ENCODE measurements at places on chromosomes 2 and 18.
A peak's percentile ranks its signal among the peaks of the same experiment; 100 is the strongest.

DNA sequence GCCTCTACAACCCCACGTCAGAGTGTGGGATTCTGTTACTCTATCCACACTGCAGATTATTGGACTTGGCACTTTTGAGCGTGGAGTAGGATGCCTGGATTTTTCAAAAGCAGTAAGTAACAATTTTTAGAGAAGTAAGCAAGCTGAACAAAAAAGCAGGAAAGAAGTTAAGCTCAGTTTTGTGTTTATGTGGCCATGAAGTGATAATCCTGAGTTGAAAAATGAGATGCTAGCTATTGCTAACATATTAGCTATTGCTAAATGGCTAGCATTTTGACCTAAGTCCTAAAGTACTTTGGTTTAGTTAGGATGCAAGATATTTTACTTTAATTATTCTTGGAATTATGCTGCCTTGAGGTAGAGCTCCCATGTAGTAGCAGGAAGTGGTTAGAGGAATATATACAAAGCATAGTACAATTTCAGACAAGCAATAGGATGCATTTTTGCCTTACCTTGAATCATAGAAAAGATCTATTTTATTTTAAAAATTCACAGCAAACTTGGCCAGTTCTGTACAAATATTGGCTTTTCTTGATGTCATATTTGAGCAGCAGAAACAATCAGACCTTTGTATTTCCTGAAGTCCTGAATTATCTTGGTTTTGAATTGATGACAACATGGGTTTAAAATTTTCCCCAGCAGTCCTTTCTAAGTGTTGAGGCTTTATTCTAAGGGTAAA, 74.6 kb downstream of the COX7A2L start:
- DNase-seq, result no peak

GRCh38 chr18:77894060-77894459, 644.4 kb downstream of the GALR1 start:
- DNase-seq, result peak; percentile 1

DNA sequence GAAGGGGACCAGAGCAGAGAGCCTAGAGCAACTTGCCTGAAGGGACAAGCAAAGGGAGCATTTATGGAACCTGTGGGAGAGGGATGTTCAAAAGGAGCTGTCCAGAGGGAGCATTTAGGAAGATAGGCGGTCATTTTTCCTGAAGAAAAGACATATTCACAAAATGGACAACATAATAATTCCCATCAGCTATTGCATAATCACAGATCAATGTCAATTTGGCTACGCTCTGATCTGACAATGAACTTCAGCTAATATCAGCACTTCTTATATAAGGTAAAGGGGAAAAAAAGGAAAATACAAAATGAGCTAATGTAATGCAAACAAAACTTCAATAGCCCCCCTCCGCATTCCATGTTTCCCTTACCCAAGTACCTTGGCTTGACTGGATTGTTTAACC, 291.1 kb upstream of the CDH7 start:
- DNase-seq, result no peak

GRCh38 chr2:54589340-54590215, 133.5 kb downstream of the SPTBN1 start:
- DNase-seq, result no peak

DNA sequence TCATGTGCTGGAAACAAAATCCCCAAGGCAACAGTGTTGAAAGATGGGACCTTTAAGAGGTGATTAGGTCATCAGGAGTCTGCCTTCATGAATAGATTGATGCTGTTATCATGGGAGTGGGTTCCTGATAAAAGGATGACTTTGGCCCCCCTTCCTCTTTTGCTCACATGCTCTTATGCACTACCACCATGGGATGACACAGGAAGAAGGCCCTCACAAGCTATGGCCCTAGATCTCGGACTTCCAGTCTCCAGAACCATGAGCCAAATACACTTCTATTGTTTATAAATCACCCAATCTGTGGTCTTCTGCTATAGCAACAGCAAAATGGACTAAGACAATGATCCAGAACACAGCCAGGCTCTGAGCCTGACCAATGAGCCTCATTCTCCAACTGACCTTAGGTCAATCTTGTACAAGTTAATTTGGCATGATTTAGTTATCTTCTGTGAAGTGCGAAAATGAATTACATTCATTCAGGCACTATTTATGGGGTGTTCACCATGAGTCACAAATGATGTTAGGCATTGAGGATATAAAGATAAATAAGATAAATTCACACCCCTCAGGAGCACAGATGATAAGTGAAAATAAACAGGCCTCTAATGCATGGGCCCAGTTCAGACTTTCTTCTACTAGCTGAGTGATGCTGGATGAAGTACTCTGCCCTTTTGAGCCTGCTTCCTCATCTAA, 37.7 kb upstream of the NT5C1B start:
- no peak for DNase-seq

- DNase-seq, result no peak
Measured at GRCh38 chr2:172279214-172279613, 148.2 kb upstream of the ITGA6 start.

- no peak for DNase-seq
Measured at GRCh38 chr18:55250768-55251173, 291.5 kb upstream of the CCDC68 start.

DNA sequence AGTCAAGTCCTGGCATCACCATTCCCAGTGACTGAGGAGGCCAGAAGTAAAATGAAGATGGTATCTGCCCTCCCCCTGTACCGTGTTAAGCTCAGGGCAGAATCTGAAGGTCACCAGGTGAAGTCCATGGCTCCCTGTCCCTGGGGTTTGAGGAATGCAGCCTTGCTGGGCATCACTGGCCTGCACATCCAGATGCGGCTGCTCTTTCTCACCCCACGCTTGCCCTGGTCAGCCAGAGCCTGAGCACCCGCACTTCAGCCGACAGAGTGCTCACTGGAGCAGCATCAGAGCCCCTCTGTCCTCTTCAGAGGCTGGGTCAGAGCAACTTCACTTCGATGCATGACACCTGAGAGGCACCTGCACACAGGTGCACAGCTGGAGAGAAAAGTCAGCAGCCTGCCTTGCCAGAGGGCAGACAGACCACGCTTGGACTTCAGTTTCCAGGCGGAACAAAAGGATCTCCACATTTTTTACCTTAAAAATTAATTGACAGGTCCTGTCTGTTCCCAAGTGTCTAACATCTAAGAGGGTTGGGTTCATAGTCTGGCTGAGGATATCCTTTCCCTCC, 267.3 kb downstream of the ANAPC1 start:
- DNase-seq, result no peak

- DNase-seq, result no peak
Measured at GRCh38 chr2:167579826-167580225, 667.6 kb downstream of the STK39 start.

GRCh38 chr2:30514134-30514847, 67.2 kb downstream of the LCLAT1 start:
- no peak for DNase-seq

DNA sequence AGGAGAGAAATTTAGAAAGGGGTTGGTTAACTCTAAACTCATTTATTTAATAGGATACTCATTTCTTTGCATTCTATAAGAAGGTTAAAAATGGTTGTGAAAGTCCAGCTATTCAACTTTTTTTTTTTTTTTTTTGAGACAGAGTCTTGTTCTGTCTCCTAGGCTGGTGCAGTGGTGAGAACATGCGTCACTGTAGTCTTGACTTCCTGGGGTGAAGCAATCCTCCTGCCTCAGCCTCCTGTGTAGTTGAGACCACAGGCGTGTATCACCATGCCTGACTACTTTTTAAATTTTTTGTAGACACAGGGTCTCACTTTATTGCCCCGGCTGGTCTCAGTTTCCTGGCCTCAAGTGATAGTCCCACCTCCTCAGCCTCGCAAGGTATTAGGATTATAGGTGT, 11.9 kb downstream of the ELP2 start:
- DNase-seq, result peak; percentile 8

DNA sequence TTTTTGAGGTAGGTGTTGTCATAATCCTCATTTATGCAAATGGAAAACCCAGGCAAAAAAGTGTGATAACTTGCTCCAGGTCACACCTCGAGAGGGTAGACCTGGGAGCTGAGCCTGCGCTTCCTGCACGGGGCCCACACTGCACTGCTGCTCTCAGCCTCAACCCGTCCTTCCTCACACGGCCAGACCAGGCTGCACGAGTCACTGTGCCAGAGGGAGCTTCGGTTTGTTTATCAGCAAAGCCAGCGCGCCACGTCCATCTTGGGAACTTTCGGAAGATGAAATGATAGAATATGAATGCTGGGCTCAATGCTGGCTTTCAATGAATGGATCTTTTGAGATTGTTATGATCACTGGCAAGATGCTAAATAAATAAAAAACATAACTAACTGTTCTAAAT, 14.4 kb downstream of the COPS9 start:
- no peak for DNase-seq

- no peak for DNase-seq
Measured at GRCh38 chr2:38073211-38074057, 2.5 kb downstream of the CYP1B1 start.

GRCh38 chr2:199975273-199975895, 20.0 kb downstream of the MAIP1 start:
- DNase-seq, result no peak

- DNase-seq, result no peak
Measured at GRCh38 chr2:41024816-41025215, 572.9 kb upstream of the SLC8A1 start.

DNA sequence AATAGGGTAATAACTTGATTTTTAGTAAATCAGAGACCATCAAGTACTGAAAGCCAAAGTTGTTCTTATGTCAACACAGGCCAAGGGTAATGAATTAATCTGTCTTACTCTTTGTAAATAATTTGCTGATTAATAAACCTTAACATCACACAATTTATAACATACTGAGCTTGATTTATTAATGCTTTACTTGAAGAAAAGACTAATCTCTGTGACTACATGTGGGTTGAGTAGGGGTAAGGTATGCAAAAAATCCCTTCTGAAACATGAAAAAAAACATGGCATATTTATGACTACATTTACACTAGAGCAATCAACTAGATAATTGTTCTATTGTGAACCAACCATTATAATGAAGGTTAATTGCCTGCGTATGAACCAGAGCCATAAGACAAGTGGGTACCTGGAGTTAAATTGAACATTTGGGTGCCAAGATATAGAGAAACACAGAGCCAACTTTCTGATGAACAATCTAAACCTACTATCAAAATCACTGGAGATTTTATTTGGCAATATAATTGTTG, 67.7 kb upstream of the GRB14 start:
- no peak for DNase-seq

- DNase-seq, result no peak
Measured at GRCh38 chr18:47417807-47418206, 166.3 kb upstream of the SKOR2 start.

- peak; percentile 13 for DNase-seq
Measured at GRCh38 chr2:201070948-201071478, 458 bp downstream of the HYCC2 start.
